WTC11 (cell line): ENCODE measurements at places on chromosomes 11 and 22.

DNA sequence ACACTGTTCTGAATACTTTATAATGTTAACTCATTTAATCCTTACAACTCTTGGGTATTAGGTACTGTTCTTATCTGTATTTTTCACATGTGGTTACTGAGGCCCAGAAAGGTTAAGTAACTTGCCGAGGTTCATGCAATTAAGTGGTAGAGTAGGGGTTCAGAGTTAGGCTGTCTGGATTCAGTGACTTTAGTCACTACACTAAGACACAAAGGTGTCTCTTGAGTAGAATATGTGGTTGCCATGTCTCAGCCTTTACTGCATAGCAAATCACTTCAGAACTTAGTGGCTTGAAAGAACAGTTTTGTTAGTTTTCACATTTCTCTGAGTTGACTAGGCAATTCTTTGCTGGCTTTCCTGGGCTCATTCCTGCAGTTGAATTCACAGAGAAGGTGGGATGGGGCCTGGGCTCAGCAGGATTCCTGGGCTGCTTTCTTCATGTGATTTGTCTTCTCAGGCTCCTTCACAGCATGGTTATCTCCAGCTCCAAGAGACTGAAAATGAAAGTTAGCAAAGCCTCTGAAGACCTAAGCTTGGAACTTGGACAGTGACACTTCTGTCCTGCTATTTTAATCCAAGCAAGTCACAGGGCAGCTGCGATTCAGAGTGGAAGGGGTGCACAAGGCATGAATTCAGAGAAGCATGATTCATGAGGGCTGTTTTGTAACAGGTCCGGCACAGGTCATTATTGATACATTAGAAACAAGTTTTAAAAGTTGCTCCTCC lies 68.3 kb downstream of the SPECC1L start:
- peaks cover 41% of the 10 kb centered on the region for H3K36me3 ChIP-seq
- DNase-seq, result no peak
- H3K27me3 ChIP-seq, result no peaks in the 10 kb centered on the region
- peak overlapping the region; percentile 93 for H3K27ac ChIP-seq

DNA sequence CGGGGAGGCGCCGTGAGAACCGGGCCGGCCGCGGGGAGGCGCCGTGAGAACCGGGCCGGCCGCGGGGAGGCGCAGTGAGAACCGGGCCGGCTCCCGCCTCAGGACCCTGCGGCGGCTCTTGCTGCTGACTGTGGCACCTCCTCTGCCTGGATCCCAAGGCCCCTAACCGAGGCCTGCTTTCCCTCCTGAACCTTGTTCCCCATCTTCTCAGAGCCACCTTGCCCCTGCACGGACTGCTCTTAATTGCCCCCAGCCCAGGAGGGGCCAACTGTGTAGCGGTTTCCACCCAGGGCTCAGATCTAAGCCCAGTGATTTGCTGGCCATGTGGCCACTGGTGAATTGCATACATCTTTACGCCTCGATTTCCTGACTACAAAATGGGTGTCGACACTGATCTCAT lies 112.2 kb upstream of the B3GAT1 start:
- H3K36me3 ChIP-seq, result no peaks in the 10 kb centered on the region
- no peak overlapping the region for H3K27ac ChIP-seq
- peaks cover 12% of the 10 kb centered on the region for H3K4me1 ChIP-seq
- DNase-seq, result peak; percentile 6
- no peak overlapping the region for H3K4me3 ChIP-seq
- no peaks in the 10 kb centered on the region for H3K27me3 ChIP-seq

DNA sequence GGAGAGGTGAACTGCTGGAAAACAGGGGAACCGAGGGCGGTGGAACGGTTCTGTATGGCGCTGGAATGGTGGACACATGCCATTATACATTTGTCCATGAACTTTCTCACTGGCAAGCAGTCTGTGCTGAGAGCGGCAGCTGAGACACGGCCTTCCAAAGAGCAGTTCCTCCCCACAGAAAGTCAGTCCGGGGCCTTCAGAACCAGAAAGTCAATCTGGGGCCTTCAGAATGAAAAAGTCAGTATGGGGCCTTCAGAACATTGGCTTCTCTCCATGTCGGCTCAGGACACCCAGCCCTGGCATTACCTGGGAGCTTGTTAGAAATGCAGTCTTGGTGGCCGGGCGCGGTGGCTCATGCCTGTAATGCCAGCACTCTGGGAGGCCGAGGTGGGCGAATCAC lies 8.8 kb downstream of the TXN2 start:
- H3K4me1 ChIP-seq, result 0 out of 2 replicates have a peak, but pooled peaks cover 3% of the 10 kb centered on the region
- H3K36me3 ChIP-seq, result peaks cover 28% of the 10 kb centered on the region
- H3K27me3 ChIP-seq, result no peaks in the 10 kb centered on the region
- no peak overlapping the region for H3K4me3 ChIP-seq
- DNase-seq, result no peak

- peaks cover 16% of the 10 kb centered on the region for H3K4me1 ChIP-seq
- H3K36me3 ChIP-seq, result peaks cover 25% of the 10 kb centered on the region
- DNase-seq, result no peak
- no peak overlapping the region for H3K27ac ChIP-seq
- H3K27me3 ChIP-seq, result no peaks in the 10 kb centered on the region; the same call in 1 of the 2 replicates
Measured at GRCh38 chr11:59183771-59184170, 11.8 kb downstream of the DTX4 start.

- no peaks in the 10 kb centered on the region; the same call in 1 of the 2 replicates for H3K27me3 ChIP-seq
- H3K4me1 ChIP-seq, result peaks cover 4% of the 10 kb centered on the region
- H3K27ac ChIP-seq, result no peak overlapping the region
- H3K36me3 ChIP-seq, result peaks cover 22% of the 10 kb centered on the region
- no peak overlapping the region for H3K4me3 ChIP-seq
Measured at GRCh38 chr11:67652965-67653845, 2.7 kb upstream of the ACY3 start.

- H3K4me3 ChIP-seq, result peak overlapping the region; percentile 76
- DNase-seq, result no peak
- H3K27ac ChIP-seq, result peak overlapping the region; percentile 14
- H3K27me3 ChIP-seq, result peaks cover 3% of the 10 kb centered on the region; the same call in 1 of the 2 replicates
- peaks cover 25% of the 10 kb centered on the region for H3K36me3 ChIP-seq
Measured at GRCh38 chr11:65651589-65652510, 10.9 kb downstream of the RELA start.

- no peaks in the 10 kb centered on the region for H3K27me3 ChIP-seq
- H3K4me3 ChIP-seq, result no peak overlapping the region
- no peak for DNase-seq
Measured at GRCh38 chr11:46149826-46150225, 28.6 kb upstream of the PHF21A start.

DNA sequence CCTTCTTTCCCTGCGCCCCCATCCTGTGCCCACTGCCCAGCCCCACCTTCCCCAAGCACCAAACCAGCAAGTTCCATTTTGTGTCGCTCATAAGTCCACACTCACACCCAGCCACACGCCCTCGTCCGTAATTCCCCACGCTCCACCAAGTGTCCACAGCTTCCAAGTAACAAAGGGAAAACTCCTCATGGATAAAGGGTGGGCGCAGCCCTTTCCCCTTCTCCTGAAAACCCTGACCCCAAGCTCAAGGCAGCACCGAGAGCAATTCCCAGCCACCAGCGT lies 458 bp downstream of the FXYD6 start:
- H3K36me3 ChIP-seq, result no peaks in the 10 kb centered on the region
- no peak for DNase-seq
- peak overlapping the region; percentile 95 for H3K4me3 ChIP-seq
- H3K4me1 ChIP-seq, result peaks cover 37% of the 10 kb centered on the region

GRCh38 chr22:45575607-45576272 lies 73.1 kb downstream of the FBLN1 start:
- no peak for DNase-seq
- no peaks in the 10 kb centered on the region for H3K4me1 ChIP-seq
- peaks cover 6% of the 10 kb centered on the region; the same call in 1 of the 2 replicates for H3K36me3 ChIP-seq
- H3K4me3 ChIP-seq, result no peak overlapping the region
- H3K27me3 ChIP-seq, result no peaks in the 10 kb centered on the region

GRCh38 chr11:119875841-119876600 lies 147.0 kb upstream of the NECTIN1 start:
- H3K27ac ChIP-seq, result no peak overlapping the region
- peaks cover 3% of the 10 kb centered on the region; the same call in 1 of the 2 replicates for H3K27me3 ChIP-seq
- no peak overlapping the region for H3K4me3 ChIP-seq
- H3K36me3 ChIP-seq, result no peaks in the 10 kb centered on the region
